ENCODE measurements at places on chromosomes 3 and 15.

DNA sequence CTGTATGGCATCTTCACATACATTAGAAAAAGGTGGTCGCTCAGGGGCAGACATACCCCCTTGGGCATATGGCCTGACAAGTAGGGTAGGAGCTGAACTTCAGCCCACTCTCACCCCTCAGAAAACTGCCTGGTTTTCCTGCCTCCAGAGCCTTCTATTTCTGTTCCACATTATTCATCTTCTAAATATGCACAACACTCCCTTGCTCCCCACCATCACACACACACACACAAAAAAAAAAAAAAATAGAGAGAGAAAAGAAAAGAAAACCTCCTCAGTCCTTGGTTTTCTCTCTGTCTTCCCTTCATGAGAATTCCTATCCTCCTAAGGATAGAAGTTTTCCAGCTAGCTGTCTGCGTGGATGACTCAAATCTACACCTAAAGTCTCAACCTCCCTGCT lies 5.6 kb upstream of the ROPN1 start:
- DNase-seq, result no peak

DNA sequence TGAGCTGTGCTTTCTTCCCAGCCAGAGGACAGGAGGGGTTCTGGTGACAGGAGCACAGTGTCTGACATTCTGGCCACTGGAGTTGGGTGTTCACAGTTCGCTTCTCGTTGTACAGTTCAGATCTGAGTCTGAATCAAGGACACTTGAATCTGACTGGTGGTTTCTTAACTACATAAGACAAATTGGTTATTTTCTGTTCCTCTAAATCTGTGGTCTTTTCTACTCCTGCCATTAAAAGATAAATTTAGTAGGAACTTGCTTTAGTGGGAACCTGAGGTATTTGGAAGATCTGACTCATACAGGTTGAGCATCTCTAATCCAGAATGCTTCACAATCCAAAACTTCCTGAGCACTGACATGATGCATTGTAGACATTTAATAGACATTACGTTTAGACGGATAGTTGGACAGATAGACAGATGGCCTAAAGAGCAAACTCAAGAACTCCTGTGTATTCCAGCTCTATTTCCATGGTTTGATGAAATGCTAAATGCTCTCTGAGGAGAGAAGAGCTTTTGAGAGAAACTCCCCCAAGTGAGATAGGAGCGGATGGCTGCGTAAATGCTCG lies 71.0 kb downstream of the CCK start:
- no peak for DNase-seq

DNA sequence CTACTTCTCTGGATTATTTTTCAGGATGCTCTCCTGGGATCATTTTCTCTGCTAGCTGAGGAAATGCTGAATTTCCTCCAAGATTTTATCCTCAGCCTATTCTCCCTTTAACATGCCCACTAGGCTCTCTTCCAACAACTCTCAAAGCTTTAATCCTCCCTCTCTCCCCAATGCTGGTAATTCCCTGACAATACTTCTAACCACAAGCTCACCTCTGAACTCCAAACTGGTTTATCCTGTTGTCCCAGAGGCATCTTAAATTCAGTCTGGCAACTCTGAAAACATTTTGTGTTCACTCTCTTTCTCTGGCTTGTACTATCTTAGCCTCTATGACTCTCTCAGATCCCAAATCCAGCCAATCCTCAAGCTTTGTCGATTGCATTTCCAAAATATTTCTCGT lies 490.3 kb downstream of the MECOM start:
- no peak for DNase-seq

- no peak for DNase-seq
Measured at GRCh38 chr15:35596285-35596684, 50.3 kb upstream of the DPH6 start.

- no peak for DNase-seq
Measured at GRCh38 chr3:28690176-28690575, 341.6 kb upstream of the AZI2 start.

- no peak for DNase-seq
Measured at GRCh38 chr3:160105907-160106584, 117.4 kb downstream of the IL12A start.

- no peak for DNase-seq
Measured at GRCh38 chr3:14602006-14602803, 49.4 kb upstream of the CCDC174 start.

DNA sequence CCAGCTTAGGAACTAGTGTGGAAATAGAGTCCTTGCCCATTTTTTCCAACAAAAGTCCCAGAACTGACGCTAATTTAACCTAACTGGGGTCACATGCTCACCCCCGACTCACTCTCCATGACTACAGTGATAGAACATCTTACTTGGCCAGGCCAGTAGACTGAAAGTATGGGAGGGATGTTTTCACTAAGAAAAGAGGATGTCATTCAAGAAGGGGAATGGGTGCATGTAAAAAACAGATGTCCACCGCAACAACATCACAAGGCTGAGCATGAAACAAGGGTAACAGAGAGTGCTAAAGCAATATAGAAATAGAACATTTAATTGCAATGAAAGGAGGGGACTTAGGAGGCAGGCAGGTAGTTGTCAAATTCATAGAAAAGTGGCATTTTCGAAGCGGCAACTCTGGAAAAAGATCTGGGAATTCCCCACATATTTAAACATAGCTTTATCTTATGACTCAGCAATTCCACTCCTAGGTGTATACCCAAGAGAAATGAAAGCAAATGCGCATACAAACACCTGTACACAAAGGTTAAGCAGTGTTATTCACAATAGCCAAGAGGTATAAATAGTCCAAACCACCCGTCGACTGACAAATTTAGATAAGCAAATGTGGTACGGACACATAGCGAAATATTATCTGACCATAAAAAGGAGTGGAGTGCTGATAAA lies 41.1 kb upstream of the UBE2E2 start:
- no peak for DNase-seq

- DNase-seq, result no peak
Measured at GRCh38 chr3:145124900-145125678, 1035.9 kb downstream of the PLOD2 start.

- no peak for DNase-seq
Measured at GRCh38 chr15:64766058-64766457, 9.3 kb downstream of the RBPMS2 start.

- no peak for DNase-seq
Measured at GRCh38 chr3:110865934-110866333, 205.7 kb upstream of the NECTIN3 start.

GRCh38 chr3:129205109-129205832 lies 21.6 kb upstream of the CNBP start:
- DNase-seq, result no peak

- no peak for DNase-seq
Measured at GRCh38 chr3:58652624-58653023, 13.9 kb downstream of the FAM3D start.

- no peak for DNase-seq
Measured at GRCh38 chr15:34359416-34359815, 7.6 kb downstream of the LPCAT4 start.

GRCh38 chr15:40197434-40197833 lies 36.6 kb downstream of the BUB1B start:
- DNase-seq, result no peak

GRCh38 chr3:196418601-196419000 lies 13.6 kb downstream of the UBXN7 start:
- DNase-seq, result no peak

- no peak for DNase-seq
Measured at GRCh38 chr3:104988496-104988895, 378.2 kb upstream of the ALCAM start.

GRCh38 chr3:78112291-78113010 lies 1072.6 kb downstream of the ROBO2 start:
- no peak for DNase-seq

- DNase-seq, result no peak
Measured at GRCh38 chr3:42718338-42718737, 15.7 kb upstream of the HHATL start.

GRCh38 chr15:71753346-71753745 lies 57.0 kb upstream of the NR2E3 start:
- no peak for DNase-seq

DNA sequence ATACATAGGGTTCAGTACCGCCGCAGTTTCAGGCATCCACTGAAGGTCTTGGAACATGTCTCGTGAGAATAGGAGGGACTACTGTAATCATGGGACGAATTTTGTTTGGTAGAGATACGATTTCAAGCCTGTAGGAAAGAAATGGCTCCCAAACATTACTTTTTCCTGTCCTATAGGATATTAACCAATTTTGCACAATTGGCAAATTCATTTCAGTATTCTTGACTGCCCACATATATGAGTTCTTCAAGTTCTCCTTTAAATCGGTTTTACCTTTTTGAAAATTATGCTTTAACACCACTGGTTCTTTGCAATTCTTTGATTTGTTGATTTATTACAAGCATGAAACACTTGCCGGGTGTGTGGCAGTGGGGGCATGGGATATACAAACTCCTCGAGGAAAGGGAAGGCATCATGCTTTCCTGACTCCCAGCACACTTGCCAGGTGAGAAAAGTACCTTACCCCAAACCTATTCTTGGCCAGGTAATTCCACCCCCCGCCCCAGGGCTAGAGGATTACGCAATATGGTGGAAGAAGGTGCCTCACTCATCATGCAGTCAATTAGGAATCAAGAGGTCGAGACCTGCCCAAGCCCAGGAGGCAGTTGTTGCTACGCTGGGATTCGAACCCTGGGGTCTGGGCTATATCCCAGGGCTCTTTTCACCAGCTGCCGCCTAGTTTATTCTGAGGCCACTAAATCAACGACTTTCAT lies 584 bp upstream of the LARS2 start:
- no peak for DNase-seq

DNA sequence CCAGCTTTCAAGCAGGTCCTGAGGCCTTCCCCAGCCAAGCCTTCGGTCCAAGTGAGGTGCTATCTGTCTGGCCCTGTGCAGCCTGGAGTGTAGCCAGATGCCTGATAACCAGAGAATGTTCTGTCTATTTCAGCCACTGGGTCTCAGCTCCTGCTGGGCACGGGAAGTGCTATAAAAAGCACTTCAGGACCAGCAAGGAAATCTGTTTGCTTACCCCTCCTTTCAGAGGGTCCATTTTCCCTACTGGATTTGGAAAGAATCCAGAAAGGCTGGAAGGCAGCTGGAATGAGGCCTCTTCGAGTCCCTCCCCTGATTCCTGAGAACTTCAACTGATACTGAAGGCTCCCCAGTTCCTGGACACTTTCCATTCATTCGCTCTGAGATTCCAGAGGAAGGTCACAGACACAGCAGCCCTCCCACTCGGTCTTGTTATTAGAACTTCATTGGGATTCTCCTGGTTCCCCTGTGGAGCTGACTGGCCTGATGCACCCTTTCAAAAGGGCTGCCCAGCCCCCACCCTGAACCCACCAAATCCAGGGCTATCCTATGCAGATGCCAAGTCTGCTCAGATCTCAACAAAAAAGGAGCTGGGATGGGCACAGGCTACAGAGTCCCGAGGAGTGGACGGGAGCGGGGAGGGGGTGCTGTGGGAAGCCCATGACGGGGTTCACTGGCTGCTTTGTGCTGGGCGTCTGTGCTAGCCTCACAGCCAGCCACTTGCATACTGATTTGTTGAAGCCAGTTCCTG lies 70.4 kb downstream of the UMPS start:
- DNase-seq, result no peak

DNA sequence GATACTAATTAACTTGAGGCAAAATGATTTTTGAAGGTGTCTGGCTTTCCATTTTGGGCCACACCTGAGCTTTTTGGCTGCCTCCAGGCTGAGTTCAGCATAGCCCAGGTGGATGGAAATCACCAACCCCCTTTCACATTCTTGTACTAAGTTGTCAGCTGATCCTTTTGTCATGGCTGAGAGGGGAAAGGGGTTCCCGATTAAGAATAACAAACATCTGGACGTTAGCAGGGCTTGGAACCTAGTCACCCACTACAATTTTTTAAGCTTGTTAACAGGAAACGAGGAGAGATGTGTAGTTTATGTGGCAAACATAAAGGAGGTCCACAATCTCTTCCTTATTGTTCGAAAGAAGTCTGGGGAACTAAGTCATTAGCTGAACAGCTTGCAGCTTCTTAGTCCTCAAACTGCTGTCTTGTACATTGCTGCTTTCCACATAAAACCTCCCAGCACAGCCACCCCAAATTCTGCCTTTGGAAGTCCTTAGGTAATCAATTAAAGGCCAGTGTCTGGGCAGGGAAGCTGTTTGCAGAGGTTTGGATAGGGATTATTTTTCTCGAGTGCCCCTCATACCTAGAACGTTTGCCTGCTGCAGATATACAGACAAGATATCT lies 5.0 kb downstream of the NR2F2 start:
- DNase-seq, result no peak

- no peak for DNase-seq
Measured at GRCh38 chr3:179223548-179223947, 27.4 kb downstream of the KCNMB3 start.

DNA sequence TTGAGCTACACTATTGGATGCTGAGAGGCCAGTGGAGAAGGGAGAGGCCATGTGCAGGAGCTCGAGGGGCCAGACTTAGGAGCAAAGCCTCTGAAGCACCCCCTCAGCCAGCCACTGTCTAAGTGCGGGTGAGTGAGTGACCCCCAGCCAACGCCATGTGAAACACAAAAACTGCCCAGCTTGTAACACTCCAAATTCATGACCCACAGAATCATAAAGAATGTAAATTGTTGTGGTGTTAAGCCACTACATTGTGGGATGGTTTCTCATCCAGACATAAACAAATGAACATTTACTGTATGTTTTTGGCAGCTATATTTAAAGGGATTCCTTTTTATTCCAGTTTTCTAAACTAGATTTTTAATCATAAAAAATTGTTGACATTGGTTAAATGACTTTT lies 27.2 kb upstream of the TMEM158 start:
- DNase-seq, result no peak

DNA sequence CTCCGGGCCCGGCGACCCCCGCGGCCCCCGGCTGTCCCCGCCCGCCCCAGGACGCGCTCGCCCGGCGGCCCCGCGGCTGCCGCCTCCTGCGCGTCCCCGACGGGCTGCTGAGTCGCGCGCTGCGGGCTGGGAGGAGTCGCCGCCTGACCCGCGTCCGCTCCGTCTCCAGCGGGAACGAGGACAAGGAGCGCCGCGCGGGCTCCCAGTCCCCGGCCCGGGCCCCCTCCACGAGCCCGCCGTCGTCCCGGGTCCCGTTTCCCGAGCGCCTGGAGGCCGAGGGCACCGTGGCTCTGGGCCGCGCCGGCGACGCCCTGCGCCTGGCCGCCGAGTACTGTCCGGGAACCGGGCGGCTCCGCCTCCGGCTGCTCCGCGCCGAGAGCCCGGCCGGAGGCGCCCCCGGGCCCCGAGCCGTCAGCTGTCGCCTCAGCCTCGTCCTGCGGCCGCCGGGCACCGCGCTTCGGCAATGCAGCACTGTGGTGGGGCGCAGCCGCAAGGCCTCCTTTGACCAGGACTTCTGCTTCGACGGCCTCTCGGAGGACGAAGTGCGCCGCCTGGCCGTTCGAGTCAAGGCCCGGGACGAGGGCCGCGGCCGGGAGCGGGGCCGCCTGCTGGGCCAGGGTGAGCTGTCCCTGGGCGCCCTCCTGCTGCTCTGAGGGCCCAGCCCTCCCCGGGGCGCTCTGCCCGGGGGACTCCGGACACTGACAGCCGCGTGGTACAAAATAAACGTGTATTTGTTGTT lies 1.5 kb downstream of the C2CD4A start:
- no peak for DNase-seq

- no peak for DNase-seq
Measured at GRCh38 chr3:124075753-124076152, 83.8 kb upstream of the ROPN1 start.

GRCh38 chr3:134846911-134847317 lies 51.9 kb downstream of the EPHB1 start:
- peak; percentile 16 for DNase-seq
